ENCODE measurements at places on chromosomes 11 and 22.

DNA sequence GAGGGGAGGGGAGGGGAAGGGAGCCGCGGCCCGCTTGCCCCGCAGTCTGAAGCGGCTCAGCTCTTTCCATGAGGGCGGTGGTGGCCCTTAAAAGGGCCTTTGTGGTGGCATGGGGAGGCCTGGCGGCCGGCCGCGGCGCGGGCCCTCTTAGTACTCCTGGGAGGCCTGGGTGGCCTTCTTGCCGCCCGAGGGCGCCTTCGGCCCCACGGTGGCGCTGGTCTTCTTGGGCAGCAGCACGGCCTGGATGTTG is 6.9 kb downstream of the DPAGT1 start:
- no peak for DNase-seq

DNA sequence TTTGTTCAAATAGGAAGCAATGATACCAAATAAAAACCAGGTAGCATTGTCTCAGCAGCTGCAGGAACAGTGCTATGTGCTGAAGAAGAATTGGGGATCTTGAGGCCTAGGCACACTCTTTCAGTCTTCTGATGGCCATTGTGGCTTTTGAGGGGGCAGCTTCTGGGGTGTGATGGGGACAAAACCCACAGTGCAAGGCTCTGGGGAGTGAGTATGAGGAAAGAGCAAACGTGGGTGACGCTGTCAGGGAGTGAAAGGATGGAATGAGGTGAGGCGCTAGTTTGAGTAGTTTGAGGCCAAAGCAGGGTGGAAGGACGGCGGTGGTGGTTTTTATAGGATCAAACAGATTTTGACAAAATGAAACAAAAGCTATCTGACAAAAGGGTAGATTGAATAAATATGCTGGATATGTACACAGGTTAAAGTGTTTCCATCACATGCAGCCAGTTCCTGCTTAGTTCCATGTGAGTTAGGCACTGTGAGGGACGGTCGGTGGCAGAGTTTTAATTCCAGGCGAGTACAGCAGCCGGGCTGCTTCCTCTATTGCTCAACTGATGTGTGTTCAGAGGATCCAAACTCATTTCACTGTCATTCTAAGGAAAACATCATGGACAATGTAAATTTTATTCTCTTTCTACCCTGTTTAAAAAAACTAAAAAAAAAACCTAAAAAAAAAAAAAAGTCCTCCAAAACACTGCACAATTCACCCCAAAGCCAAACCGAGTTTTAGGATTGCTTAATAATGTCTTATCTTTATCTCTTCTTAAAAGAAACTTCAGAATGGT is 18.9 kb downstream of the ADAMTS15 start:
- DNase-seq = no peak

- no peak for DNase-seq
Measured at GRCh38 chr22:33873186-33873585, 47.1 kb downstream of the LARGE1 start.

DNA sequence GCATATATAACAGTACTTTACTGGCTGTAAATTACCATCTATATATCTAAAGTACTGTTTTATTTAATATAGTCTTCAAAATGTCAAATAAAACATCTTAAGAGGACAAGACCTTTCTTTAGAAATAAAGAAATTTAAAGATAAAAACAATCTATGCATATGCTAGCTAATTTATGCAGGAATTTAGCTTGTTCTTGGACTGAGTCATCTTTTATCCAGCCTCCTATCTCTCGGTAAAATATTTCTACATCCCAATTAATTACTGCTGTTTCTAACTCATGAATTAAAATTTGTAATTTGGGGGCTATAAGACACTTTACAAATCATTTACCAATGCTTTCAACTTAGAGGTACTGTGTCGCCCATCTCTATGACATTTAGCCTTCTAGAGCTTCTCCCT is 72.8 kb upstream of the DDI1 start:
- DNase-seq = no peak

- no peak for DNase-seq
Measured at GRCh38 chr11:120563703-120564572, 52.4 kb downstream of the GRIK4 start.

DNA sequence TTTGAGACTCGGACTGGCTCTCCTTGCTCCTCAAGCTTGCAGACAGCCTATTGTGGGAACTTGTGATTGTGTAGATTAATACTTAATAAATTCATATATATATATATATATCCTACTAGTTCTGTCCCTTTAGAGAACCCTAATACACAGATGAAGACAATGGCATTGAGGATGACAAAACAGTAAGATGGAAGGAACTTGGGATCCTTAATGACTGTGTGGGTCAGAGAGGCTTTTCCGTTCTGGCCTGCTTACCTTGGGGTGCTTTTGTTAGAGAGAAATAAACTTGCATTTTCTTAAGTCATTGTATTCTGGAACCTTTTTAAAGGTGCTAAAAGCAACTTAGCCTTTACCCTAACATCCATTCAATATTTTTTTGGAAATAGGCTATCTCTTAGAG is 49.6 kb upstream of the RRAS2 start:
- DNase-seq = no peak

DNA sequence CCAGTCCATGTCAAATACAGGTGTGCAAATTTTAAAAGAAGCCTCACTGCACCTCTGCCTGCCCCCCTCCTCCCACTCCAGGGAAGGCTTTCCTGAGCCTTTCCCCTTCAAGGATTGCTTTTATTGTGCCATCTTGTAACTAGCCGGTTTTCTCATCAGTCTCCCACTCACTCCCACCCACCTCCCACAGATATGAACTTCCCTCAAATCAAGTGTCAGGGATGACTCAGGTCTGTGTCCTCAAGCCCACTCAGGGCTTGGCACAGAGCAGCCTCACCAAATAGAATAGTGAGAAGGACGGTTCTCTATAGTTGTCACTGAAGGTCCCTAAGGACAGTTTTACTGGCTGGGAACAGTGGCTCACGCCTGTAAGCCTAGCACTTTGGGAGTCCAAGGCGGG is 43.0 kb downstream of the THAP12 start:
- DNase-seq = no peak

Data from NCI-H1048 (cell line).